ENCODE measurements at places on chromosomes 7 and 10.
A peak's percentile ranks its signal among the peaks of the same experiment; 100 is the strongest.

DNA sequence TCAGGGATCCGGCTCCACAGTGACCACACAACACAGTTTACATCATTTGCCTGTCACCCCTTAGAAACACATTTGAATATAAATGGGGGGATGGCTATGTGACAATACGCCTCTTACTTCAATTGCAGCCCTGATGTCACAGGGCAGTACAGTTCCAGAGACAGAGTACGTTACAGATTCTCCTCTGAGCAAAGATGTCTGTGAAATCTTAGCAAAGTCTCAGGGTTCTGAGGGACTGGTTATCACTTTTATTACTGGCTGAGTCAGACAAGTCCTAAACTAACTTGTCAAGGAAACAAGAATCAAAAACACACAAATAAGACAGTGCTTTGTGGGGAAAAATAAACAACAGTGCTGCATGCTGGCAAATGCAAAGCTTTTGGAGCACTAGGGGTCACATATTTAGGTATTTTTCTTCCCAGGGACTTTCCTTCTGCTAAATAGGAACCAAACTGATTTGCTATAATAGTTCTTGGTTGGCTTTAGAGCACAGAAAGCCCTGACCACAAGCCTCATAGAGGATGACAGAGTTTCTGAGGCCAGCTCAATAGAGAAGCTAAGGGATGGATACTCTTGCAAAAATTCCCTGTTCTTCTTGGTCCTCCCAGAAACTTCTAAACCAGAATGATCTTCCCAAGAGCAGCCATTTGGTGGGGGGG lies 501.6 kb downstream of the GRID1 start:
- no peak for DNase-seq

- DNase-seq = no peak
Observed at GRCh38 chr10:103513380-103514060, 20.0 kb downstream of the NEURL1 start.

- no peak for DNase-seq
Observed at GRCh38 chr7:48505051-48505450, 333.8 kb downstream of the ABCA13 start.

- DNase-seq = no peak
Observed at GRCh38 chr7:18583305-18583704, 87.8 kb downstream of the HDAC9 start.

DNA sequence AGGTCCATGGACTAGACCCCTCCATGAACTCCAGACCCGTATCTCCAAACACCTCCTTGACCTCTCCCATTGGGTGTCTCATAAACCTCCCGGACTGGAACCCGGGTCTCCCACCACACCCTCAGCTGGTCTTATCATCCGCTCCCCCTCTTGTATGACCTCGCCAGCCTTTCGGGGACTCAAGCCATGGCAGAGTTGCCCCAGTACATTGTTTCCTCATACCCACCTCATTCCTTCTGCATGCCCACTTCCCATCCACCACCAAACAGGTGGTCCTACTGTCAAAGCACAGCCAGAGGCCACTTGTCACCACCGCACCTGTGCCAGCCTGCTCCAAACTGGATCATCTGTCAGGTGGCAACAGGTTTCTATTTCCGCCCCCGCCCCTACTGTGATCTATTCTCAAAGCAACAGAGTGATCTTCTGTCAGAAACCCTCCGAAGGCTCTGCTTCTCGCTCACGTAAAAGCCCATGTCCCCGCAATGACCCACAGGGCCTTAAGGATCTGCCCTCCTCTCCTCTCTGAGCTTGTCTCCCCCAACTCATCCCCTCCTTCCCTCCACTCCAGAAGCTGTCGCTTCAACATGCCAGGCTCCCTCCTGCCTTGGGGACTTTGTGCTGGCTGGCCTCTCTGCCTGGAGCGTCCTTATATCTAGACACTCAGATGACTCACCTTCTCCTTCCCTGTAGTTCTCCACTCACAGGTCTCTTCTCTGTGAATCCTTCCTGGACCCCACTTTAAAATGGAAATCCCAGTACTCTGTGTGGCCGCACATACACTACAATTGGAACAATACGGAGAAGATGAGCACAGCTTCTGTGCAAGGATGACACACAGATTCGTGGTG lies 22.8 kb upstream of the PRKAG2 start:
- DNase-seq = no peak

- no peak for DNase-seq
Observed at GRCh38 chr7:7720750-7721621, 2.6 kb upstream of the RPA3 start.

- DNase-seq = no peak
Observed at GRCh38 chr10:73899423-73899822, 11.5 kb upstream of the PLAU start.

- no peak for DNase-seq
Observed at GRCh38 chr7:158351481-158351880, 236.1 kb downstream of the PTPRN2 start.

- no peak for DNase-seq
Observed at GRCh38 chr10:29784175-29784773, 149.5 kb upstream of the SVIL start.

DNA sequence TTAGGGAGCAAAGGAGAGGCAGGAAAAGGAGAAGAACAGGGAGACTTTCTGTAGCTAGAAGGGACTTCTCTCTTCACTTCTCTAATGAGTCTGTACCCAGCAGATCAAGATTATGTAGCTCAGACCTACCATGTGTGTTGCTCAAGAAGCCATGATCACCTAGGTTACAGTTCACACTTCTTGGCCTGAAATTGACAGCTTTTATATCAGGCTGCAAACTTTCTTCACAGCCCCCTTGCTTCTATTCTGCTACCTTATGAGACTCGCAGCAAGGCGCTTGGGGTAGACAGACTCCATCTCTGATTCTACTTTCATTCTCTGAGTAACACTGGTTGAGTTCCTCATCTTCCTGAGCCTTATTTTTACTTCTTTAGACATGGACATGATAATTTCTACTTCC lies 19.6 kb upstream of the GIMAP2 start:
- no peak for DNase-seq

DNA sequence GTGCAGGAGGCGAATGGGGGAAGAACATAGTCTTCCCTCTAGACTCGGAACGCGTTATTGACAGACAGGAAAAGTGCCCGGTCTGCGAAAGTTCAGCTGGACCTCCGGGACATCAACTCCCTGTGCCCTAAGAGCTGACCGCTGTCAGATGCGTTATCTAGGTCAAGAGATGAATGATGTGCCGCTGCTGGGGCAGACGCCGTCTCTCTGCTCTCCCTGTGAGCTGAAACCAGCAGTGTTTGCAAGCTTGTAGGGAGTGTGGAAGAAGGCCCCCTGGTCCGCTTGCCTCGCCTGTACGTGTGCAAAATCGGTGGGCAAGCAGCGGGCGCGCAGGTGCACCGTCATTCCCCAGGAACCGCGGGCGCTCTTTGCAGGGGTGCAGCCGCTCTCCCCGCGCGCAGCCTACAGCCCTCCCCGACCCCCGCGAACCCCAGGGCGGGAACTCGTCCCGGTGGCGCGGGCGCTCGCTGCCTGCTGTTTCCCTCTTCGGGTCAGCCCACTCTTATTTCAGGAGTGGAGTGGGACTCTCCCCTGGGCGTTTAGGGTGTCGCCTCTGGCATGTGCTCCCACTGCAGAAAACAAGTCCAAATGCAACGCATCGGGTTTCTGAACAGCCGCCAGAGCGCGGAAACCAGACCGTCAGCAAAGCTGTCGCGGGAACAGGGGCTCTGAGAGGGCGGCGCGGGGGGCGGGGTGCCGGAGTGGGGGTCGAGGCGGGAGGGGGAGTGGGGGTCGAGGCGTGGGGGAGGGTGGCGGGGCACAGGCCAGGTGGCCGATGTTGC lies 1.8 kb upstream of the PFKFB3 start:
- DNase-seq = no peak

DNA sequence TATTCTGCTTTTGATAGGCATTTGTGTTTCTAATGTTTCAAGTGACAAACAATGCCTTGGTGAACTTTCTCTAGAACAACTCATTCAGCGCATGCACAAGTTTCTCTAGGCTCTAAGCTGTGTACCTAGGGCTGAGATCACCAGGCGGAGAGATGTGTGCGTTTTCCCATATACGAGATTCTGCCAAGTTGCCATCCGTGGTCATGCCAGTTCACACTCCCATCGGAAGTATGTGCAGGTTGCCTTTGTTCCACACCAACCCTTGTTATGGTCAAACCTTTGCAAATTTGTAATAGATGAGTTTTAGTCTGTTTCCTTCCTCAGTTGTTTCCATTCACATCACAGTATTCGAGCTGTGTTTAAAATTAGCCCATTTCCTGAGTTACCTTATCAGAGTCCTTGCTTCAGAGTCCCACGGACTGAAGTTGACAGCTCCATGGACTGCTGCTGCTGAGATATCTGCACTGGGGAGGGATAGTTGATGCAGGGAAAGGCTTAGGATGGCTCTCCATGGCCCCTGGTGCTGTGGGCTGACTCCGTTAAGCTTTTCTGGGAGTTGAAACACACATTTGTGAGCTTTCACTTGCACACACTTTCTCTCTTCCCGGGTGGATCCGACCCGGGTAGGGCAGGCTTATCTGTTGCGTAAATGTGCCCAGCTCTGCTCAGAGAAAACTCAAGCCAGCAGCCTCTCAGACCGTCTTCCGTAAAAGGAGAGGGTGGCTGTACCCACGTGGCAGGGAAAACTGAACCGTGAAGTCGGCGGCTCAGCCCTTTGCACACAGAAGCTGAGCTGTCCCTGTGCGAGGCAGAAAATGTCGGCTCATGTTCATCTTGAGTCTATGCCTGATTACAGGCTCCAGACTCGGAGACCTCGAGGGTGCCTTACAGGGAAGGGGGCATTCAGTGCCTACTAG lies 49.4 kb downstream of the HK1 start:
- DNase-seq = no peak

DNA sequence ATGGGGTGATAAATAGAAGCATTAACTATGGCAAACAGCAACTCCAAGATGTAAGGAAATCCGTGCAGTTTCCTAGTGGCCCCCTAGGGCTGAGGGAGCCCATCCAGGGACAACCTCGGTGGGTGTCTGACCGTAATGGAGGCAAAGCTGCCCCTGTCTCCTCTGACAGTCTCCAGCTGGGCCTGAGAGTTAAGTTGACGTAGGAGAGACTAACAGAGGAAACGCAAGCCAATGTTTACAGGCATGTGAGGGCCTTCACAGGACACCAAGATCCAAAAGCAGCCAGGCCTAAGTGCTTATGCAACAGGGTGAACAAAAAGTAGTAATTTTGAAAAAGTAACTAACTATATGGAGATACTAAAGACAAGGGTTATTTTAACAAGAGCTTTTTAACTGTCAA lies 330.0 kb upstream of the C7orf33 start:
- DNase-seq = no peak

DNA sequence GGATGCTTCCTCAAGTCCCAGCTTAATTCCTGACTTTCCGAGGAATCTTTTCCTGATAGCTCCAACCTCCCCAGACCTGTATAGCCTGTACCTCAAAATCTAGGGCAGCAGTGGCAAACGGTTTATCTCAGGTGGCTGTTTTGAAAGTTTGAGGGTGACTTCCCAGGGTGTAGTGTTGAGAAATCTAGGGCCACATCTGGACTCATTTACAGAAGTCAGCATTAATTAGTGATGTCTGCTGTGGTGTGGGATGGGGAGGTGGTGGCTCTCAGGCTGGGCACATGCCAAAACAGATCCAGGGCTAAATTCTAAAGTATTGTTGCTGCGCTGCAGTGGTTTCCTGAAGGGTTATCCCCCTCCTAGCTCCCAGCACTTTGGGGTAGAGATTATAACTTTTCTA lies 38.0 kb downstream of the UNC5B start:
- DNase-seq = no peak

GRCh38 chr7:100132126-100132525 lies 5.4 kb downstream of the MBLAC1 start:
- no peak for DNase-seq

GRCh38 chr7:1557006-1557405 lies 1.0 kb upstream of the TMEM184A start:
- no peak for DNase-seq

GRCh38 chr10:89351412-89351779 lies 23.6 kb downstream of the IFIT3 start:
- no peak for DNase-seq

DNA sequence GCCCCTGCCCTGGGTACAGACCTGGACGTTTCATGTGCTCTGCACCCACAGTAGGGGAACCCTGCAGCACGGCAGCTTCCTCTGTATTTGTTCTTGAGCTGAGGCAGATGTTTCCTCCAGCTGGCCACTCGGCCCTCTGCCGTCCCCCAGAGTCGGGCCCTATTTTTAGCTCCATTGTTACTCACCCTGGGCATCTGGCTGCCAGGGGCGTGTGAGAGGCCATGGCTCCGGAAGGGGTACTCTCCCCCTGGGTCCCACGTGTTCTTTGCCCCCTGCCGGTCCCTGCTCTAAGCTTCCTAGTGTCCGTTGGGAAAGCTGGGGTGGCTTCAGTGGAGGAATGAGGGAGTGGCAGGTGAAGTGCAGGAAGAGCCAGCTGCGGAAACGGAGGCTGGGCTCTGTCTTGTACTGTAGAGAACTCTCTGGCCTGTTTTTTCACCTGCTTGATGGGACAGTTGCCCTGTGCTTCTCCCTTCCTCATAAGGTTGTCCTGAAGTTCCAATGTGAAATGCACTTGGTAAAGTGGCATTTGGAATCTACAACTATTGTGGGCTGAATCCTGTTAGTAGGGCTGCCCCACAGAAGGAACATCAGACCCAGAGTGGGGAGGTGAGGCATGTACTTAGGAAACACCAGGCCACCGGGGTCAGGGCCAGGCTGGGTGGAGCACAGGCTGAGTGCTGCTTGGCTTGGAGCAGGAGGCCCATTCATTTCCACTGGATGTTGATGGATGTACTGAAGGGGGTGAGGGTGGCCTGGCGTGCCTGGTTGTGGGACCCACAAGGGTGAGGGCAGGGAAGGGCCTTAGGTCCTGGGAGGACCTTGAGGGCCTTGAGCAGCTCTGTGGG lies 30.6 kb downstream of the PALD1 start:
- DNase-seq = peak; percentile 37

- no peak for DNase-seq
Observed at GRCh38 chr10:6411436-6411835, 168.6 kb downstream of the PRKCQ start.

DNA sequence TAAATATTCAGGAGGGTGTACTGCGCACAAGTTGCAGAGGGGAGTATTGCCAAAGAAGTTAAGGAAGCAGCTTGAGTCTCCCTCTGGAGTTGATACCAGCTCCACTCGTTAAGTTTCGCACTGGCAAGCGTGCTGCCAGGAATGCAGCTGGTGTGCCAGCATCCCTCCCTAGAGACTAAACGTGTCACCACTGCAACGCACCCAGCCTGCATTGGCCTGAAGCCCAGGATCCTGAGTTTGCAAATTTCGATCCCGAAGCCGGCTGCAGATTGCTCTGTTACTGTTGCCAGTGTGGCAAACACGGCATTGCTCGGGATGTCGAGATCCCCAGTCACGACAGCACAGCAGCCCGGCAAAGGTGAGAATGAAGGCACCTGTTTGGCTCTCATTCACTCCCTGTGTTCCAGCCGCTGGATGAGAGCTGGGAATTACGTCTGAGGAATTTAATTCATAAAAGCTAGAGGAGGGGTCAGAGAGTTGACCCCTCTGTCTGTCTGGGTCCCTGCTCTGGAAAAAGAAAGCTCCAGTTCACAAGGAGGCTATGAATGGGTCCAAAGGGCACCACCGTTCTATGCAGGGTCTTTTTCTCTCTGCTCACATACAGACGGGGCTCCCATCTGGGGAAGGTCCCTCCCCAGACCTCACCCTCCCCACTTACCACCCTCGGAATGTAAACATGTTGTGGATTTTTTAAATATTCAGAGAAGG lies 61.0 kb downstream of the NRP1 start:
- no peak for DNase-seq

GRCh38 chr7:116967254-116967922 lies 14.1 kb downstream of the ST7 start:
- no peak for DNase-seq
